ENCODE measurements at places on chromosomes 16 and 17.

- DNase-seq = no peak
These were observed 20.6 kb downstream of the DNAAF1 start for GRCh38 chr16:84165746-84166145.

DNA sequence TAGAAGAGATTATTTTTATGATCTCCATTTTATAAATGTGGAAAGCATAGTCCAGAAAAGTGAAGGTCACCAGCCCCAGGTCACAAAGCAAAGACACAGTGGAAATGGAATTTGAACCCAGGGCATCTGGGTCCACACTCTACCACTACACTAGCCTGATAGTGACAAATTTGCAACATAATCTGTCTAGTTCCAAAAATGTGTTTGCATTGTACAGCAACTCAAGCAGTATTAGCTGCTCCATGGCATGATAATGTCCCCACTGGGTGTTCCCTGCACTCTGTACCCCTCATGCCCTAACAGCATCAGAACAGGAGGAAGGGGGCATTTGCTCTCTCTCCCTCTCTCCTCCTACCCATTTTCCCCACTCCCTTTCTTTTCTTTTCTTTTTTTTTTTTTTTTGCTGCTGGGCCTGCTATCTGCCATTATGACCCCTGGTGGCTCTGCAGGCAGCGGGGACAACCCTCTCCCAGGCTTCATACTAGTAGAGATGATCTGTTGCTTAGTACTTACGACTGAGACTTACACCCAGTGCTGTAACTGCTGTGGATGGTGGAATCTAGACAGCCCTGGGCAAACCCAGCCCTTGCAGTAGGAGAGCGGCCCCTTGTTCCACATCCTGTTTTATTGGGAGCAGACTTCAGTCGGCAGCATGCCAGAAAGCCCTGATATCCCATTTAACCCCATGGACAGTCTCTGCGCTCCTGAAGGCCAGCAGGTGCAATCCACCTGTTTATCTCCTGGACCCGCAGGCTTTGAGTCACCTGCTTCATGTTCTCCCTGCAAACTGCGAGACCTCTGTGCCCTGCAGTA is 306.3 kb downstream of the SOX9 start:
- no peak for DNase-seq

- DNase-seq = no peak
These were observed 572.2 kb downstream of the CDH13 start for GRCh38 chr16:83198977-83199376.

DNA sequence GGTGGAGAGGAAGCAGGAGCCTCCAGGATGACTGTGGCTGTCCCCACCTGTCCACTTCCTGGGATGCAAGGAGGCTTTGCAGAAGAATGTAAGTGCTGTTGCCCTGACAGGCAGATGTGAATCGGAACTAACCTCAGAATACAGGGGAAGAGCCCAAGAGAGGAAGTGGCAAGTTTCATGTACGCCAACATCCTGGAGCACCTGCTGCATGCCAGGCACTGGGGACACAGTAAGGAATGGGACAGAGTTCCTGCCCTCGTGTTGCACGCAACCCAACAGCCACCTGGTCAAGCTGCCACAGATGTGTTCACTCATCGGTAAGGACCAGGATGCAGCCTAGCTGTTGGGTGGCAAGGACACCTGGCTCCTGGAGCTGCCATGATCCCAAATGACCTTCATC is 98.6 kb upstream of the RPL38 start:
- DNase-seq = no peak

DNA sequence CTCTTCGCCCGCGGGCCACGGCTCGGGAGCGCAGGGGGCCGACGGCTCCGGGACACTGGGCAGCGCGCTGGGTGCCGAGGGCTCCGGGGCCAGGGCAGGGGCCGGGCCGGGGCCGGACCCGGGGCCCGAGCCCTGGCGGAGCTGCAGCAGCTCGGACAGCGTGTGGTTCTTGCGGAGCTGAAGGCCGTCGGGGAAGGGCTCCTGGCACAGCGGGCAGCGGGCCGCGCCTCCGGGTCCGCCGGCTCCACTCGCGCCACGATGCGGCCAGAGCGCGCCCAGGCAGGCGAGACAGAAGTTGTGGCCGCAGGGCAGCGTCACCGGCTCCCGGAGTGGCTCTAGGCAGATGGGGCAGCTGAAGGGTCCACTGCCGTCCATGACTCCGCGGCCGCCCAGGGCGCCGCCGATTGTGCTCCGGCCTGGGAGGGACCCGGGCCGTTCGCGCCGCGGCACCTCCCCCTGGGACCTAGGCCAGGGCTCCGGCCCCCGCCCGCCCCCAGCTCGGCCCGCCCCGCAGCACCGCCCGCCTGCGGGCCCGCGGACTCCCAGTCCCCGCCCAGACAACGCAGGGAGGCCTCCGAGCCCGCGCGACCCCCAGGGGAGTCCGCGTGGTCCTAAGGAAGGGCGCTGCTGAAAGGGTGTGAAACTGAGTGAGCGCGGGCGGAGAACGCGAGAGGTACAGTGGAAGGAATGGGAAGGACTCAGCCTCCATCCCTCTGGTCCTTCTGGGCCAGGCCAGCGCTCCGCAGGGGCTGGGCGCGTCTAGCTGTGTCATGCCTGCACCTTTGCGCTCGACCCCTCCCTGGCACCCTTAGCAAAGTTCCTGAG is at the start of gene TRIM47:
Gene TRIM47 (minus strand): TSS at position 408 of the 825 bp plus-strand sequence. CDS start 33 bp downstream, at position 375.
- no peak for DNase-seq

DNA sequence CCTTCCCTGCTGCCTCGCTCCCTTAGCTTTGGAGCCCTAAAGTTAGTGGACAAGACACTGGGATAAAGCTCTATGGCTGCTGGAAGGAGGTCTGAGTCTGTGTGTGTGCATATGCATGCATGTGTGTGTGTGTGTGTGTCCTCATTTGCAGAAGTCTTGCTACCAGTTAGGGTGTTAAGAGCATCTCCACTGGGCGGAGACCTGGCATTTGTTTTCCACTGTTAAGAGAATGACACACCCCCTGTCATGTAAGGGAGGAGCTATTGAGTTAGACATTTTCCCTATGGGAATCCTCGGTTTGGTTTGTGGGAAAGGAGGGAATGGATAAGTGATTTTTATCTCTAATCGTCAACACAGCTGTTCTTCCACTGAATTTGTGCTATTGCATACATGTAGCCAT is 24.8 kb upstream of the ARHGAP23 start:
- DNase-seq = peak; percentile 40

GRCh38 chr16:58732545-58733247 is 1.4 kb downstream of the GOT2 start:
- DNase-seq = no peak

- DNase-seq = no peak
These were observed 60.8 kb downstream of the TMEM235 start for GRCh38 chr17:78291944-78292910.

GRCh38 chr16:27429330-27429871 is 27.4 kb downstream of the IL21R start:
- DNase-seq = no peak

DNA sequence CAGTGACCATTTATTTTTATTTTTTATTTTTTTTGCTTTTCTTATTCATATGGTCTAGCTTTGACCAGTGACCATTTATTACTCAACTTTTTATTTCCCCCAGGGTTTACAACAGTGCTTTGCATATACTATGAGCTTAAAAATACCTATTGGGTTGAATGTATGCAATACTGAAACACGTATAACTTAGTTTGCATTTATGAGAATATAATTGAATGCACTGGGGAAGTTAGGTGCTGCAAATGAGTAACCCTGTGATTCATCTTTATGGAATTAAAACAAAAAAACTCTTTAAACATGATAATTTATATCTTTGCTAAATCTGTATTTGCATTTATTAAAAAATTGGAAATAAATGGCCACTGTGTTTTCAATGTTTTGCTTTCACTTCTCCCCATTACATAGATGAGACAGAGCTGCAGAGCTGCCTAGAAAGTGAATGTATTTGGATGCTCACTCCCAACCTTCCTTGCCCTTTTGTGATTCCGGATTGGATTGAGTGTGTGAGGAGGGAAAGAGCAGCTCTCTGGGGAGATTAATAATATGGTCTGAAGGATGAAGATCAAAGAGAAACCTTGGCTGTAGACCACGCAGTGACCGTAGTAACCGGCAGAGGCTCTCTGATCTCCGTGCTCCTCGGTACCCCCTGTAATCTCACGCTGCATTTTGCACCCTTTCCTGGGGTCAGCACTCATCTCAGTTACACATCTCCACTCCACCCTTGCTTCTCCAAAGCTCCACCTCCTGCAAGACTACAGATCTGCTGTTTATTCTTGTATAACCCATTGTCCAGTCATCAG is 14.3 kb downstream of the TMEM100 start:
- DNase-seq = no peak

GRCh38 chr17:80254396-80255251 is 6.0 kb upstream of the RNF213 start:
- DNase-seq = no peak

All from NCI-H2227 treated with DMSO at 0.1 percent for 48 hours (cell line).